Liver (tissue), 10 donors: ENCODE measurements at places on chromosomes 5 and 9.

DNA sequence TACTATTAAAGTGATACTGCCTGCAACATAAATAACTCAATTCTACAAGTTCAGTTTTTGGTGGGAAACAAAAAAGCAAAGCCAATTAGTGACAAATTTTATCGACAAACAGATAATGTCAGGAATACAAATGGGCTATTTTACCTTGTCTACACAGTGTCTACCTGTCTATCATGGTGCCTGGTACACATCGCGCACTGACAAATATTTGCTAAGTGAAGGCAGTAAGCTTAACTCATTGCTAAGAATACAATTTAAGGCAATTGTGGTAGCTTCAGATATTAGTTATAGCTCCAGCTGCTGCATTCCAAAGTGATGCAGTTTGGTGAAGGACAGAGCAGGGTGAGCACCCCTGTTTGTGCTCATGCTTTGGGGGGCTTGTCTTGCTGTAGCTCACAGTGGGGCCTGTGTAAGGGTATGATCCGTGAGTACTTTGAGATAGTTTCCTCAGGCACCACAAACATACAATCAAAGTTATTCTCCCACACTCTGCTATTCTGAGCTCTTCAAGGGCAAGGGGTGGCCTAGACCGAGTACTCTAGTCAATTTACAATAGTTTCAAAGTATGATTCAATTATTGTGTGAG is 24.7 kb downstream of the ELL2 start:
- DNase-seq: no peak

DNA sequence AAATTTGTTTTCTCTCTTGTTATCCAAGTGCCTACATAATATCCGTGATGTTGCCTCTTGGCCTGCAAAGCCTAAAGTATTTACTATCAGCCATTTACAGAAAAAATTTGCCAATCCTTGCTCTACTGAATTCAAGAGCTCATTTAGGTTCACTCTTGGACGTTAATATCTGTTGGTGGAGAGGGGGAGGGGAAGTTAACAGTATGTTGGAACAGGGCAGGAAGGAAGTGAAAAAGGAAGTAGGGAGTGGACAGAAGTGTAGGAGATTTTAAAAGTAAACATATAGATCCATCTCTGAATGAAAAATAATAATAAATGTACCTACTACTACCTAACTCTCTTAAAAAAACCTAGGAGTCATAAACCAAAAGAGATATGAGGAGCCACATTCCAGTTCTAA is 32.8 kb downstream of the ZNF608 start:
- DNase-seq: no peak

DNA sequence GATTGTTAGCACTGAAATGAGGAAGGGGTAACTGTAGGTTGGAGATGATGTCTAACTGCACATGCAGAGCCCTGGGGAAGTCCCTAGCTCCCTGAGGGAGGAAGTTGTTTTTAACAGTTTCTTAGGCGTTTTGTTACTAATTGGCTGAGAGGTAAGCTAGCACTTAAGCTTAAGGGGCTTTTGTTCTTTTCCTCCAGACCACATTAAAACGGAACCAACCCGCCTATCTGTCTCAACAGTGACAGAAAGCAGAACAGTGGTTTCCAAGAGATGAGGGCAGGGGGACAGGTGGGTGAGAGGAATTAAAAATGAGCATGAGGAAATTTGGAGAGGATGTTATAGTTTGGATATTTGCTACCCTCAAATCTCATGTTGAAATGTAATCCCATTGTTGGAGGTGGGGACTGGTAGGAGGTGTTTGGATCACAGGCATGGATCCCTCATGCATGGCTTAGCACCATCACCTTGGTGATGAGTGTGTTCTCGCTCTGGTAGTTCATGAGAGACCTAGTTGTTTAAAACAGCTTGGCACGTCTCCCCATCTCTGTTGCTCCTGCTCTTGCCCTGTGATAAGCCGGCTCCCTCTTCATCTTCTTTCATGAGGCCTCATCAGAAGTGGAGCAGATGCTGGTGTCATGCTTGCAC is 38.9 kb downstream of the LYRM7 start:
- DNase-seq: no peak

- no peak for DNase-seq
Measured at GRCh38 chr5:174120401-174121005, 75.0 kb downstream of the NSG2 start.

- DNase-seq: no peak
Measured at GRCh38 chr5:161851691-161852299, 3.9 kb downstream of the GABRA1 start.

- no peak for DNase-seq
Measured at GRCh38 chr5:65394087-65394486, 87.6 kb downstream of the ADAMTS6 start.

GRCh38 chr9:117714282-117714681 is 10.1 kb downstream of the TLR4 start:
- no peak for DNase-seq

- peak; percentile 27 for DNase-seq
Measured at GRCh38 chr5:1540831-1541701, 17.3 kb upstream of the LPCAT1 start.

GRCh38 chr5:43638546-43638945 is 35.6 kb downstream of the NNT start:
- DNase-seq: no peak

DNA sequence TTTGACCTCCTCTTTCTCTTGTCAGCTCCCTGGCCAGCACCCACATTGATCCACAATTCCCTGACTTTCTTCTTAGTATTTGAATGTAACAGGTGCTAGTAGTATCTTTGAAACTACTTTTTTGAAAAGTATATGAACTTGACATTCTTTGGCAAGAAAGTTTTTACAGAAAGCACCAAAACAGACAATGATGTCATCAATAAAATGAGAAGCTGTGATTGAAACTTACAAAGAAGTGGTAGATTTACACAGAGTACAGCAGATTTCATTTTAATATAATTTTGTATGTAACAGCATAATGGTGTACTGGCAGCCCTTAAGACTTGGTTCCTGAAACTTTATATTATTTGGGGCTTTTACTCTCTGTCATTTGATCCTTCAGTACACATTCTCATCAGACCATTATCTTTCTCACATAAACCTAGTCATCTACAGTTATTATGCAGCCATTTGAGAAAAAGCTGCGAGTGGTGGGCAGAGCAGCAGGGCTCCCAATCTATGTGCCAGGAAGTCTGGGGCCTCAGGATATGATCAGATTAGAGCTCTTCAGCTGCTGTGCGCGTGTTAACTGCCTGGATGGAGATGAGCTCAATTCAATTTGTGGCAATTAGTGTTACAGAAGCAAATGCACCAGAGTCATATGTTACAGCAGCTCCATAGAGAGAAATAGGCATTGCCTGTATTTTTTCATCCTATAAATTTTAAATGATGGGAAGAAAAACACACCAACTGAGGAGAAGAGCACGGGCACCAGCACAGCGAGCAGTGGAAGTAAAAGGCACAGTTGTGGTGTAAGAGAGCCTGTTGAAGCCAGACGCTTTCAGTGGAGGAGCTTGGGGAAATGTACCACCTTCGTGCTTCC is 126.1 kb downstream of the STARD4 start:
- no peak for DNase-seq

GRCh38 chr9:93567271-93567959 is 9.0 kb upstream of the PHF2 start:
- DNase-seq: no peak

GRCh38 chr5:154309371-154309745 is 118.8 kb downstream of the GALNT10 start:
- DNase-seq: no peak

DNA sequence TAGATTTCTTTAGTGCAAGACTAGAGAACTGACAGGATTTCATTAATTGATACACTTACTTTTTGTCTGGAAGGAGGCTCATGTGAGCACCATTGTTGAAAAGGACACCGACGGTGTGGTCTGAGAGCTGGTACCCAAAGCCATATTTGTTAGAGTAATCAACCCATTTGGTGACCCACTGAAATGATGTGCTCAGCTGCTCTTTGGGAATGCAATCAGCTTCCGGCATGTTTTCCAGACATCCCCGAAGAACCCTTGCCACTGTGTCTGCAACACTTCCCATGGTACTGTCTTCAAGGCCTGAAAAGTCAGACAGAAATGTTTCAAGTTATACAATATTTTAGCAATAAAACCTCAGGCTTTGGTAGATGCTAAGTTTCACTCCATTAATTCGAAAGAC is 4.4 kb downstream of the PLK2 start:
- DNase-seq: no peak

- DNase-seq: no peak
Measured at GRCh38 chr5:139253115-139253514, 40.4 kb upstream of the MATR3 start.

- no peak for DNase-seq
Measured at GRCh38 chr9:105296877-105297287, 52.4 kb downstream of the SLC44A1 start.

DNA sequence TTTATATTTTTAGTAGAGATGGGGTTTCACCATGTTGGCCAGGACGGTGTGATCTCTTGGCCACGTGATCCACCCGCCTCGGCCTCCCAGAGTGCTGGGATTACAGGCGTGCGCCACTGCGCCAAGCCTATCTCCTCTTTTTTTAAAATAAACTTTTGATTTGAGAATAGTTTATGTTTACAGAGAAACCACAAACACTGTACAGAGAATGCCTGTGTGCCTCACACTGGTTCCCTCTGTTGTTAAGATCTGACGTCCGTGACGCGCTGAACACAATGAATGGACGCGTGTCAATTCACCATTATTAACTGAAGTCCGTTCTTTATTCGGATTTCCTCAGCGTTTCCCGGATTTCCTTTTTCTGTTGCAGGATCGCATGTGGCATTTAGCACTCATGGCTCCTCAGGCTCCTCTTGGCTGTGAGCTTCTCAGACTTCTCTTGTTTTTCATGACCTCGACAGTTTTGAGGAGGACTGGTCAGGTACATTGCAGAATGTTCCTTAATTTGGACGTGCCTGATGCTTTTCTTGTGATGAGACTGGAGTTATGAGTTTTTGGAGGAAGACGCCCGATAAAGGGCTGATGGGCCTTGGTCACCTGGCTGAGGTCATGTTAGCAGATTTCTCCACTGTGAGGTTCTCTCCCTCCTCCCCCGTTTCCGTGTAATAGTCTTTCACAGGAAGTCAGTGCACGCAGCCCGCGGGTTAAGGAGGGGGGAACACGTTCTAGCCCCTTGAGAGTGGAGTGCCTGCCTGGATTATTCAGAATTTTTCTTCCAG is 69.6 kb downstream of the ANKRD33B start:
- no peak for DNase-seq

- DNase-seq: no peak
Measured at GRCh38 chr9:35374910-35375309, 115.0 kb upstream of the RUSC2 start.

- DNase-seq: no peak
Measured at GRCh38 chr5:111119856-111120255, 27.7 kb downstream of the WDR36 start.

DNA sequence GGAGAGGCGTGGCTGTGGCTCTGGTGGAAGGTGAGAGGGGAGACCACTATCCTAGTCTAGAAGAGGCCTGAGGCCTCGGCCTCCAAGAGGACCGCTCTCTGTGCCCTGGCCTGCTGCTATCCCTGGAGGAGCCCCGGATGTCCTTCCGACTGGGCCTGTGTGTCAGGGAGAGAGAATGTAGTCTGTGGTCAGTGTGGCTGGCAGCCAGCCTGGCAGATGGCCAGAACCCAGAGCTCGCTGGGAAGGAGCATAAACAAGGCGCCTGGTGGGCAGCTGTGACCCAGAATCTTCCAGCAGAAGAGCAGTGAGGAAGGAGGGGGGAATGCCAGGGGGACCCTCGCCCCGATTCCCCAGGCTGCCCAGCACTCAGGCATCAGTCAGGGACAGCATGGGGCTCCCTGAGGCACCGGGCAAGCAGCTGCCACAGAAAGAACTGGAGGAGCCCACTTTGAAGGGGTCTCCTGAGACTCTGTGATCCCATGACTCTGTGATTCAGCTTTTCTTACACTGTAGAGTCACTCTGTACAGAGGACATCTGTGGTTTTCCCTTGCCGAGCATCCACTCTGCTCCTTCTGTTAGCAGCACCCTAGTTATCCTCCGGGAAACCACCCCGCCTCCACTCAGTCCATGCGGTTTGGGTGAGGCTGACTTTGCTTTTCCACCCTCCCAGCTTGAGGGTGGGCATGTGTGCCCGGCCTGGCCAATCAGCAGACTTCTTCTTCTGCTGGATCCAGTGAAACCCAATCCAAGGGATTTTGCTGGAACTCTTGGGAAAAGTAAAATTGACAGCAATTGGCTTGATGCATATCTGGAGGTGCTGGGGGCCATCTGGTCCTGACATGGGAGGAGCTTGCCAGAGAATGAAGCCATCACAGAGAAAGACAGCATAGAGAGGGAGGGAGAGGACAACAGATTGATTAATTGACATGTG is 46.2 kb upstream of the PWWP2A start:
- peak; percentile 41 for DNase-seq

- no peak for DNase-seq
Measured at GRCh38 chr9:3949744-3950143, 350.1 kb downstream of the GLIS3 start.

- no peak for DNase-seq
Measured at GRCh38 chr5:111746791-111747190, 10.2 kb downstream of the NREP start.

DNA sequence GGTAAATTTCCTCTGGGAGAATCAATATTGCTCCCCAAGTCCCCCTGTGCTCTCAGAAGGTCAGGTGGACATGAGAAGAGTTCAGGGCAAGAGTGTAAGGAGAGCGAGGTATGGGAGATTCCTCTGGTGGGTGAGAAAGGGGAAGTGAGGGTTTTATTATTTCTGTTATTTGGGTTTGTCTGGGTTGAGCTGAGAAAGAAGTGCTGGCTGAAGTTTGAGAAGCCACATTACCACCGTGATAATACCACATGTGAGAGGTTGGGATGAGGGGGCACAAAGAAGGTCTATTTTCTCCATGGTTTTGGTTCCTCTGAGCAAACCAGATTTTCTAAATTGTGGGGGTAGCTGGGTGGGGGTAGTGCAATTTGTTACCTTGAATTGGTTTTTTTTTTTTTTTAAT is 350.4 kb downstream of the OSTF1 start:
- DNase-seq: no peak

- DNase-seq: no peak
Measured at GRCh38 chr9:16524078-16524477, 346.4 kb downstream of the BNC2 start.

DNA sequence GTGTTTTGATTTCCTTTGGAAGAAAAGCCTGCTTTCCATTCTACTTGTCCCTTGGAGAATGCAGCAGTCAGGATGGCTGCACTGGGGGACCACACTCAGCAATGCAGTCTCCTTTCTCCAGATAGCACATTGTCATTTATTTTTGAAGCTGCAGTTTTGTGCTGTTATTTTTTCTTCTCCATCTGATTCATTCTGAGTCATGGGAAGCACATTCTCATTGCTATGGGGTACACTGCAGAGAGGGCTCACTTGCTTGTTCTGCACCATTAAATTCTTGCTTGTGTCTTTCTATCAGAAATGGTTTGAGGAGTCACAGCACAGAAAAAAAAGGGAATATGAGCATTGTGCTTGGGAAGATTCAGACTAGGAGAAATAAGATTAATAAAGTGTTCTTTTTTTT is 39.7 kb upstream of the POC5 start:
- DNase-seq: no peak

DNA sequence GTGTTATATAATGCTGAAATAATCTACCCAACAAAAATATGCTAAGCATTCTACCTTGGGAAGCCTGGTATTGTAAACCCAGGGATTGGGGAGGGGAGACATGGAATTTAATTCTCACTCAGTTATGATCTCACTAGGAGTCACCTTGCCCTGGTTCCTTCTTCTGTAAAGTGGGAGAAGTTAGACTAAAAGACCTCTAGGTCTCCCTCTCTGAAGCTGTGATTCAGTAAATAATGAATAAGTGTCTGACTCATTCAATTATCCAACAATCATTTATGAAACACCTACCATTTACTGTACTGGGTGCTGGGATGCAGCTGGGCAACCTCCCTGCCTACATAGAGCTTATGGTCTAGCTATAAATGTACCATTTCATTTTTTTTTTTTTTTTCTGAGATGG is 20.2 kb upstream of the SPARC start:
- no peak for DNase-seq
